ENCODE measurements at places on chromosomes 5 and 9. TPM values are rescaled to one million over a fixed set of nuclear protein-coding genes. Genes with fewer than 3 reads are reported as not detected.

The ANKRD20A1 gene
- total RNA-seq, result not detected

The OR1Q1 gene
- total RNA-seq, result not detected

The PCDHGA1 gene
- total RNA-seq, result not detected

The HMCN2 gene
- not detected for total RNA-seq

DNA sequence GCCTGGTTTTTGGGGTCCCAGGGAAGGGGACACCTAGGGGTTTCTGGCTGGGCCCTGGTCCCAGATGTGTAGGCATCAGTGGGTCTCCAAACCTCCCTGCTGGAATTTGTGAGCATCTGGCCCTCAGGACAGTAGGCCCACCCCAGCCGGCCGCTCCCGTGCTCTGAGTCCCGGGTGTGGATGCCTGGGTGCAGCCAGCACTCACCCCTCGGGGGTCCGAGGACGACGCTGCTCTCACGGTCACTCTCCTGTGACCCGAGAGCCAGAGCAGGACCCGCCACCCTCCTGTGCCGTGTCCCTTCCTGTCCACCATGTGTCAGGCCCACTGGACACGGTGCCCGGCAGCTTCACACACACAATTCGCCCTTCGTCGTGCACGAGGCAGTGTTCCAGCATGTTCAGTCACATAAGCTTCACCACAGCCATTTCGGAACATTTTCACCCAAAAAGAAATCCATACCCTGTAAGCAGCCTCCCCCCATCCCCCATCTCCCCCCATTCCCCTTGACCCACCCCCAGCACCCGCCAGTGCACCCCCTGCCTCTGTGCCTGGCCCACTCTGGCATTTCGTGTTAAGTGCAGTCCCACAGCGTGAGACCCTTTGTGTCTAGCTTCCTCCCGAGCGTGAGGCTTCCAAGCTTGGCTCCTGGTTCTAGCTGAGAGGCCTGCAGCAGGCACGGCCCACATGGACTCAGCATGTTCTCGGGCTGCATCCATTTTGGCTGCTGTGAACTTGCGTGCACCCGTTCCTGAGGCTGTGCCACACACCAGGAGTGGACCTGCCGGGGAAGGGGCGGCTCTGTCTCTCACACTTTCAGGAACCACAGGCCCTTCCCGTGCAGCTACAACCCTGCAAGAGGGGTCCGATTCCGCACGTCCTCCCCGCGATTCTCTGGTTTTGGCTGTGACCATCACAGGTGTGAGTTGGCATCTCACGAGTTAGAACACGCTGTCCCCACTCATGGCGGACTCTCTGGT lies 40.5 kb downstream of the NKD2 start:
- DNase-seq, result no peak

- no peak for DNase-seq
Observed at GRCh38 chr9:134487066-134487710, 154.4 kb upstream of the COL5A1 start.

GRCh38 chr5:42875785-42876374 lies 64.2 kb upstream of the SELENOP start:
- DNase-seq, result no peak

- no peak for DNase-seq
Observed at GRCh38 chr5:27026063-27026462, 12.3 kb downstream of the CDH9 start.

GRCh38 chr5:116718317-116718716 lies 143.7 kb upstream of the SEMA6A start:
- DNase-seq, result no peak

All from activated naive CD8-positive, alpha-beta T cell treated with anti-CD3 and anti-CD28 coated beads for 36 hours (primary cell).